Vagina (tissue), 2 donors: ENCODE measurements at places on chromosomes 4 and X.

DNA sequence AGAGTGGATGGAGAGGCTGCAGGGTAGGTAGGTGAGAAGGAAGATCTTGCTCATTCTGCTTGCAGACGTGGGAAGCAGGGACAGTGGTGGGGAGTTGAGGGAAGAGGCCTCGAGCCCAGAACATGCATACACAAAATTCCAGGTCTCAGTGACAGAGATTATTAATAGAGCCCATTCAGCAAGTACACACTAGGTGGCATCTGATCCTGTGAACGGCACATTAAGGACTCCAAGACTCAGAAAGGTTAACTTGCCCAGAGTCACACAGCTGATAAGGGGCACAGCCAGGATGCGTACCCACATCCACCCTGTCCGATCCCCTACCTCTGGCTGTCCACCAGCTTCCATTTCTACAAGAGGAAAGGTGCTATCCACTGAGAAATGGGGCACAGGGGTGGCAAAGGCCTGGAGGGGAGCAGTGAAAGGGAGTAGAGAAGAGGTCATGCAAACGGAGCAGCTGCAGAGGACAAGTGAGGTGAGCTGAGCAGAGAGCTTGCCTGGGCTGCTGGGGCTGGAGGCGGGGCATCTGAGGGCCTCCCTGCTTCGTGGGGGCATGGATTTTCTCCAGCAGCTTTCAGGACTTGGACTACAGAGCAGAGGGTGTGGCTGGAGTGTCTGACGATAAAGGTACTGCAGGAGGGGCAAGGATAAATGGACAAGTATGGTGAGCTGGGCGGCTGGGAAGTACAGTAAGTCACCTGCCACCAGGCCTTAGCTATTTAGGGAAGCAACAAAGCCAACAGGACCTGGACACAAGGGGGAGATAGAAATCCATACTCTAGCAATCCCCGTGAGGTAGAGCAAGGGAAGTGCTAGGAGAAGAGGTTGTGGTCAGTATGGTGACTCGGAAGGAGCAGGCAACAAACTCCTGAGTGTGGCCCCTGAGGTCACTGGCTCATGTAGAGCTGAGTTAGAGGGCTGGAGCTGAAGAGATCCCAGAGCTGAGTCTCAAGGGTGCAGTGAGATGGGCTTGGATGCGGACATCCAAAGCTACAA is 11.2 kb downstream of the IDS start:
- no peak overlapping the region for H3K27ac ChIP-seq
- H3K36me3 ChIP-seq = peaks cover 24% of the 10 kb centered on the region
- H3K4me3 ChIP-seq = no peak overlapping the region
- no peak for DNase-seq

DNA sequence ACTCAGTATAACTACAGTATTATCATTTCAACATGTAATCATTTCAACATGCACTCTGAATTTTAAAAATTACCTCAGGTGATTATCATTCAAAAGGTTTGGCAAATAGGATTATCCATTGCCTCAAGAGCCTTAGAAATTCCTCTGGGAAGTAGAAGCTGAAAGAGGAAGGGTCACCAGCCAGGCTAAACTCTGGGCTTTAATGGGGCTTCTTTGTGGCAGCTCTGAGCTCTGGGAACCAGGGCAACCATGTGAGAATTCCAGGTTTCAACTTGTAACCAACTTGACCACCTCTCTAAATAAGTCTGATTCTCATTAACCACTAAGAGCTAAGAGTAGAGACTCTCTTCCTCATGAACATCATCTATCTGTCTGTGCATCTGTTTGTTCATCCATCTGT is 117.2 kb upstream of the MED14 start:
- H3K4me3 ChIP-seq = no peak overlapping the region
- H3K36me3 ChIP-seq = no peaks in the 10 kb centered on the region
- no peaks in the 10 kb centered on the region for H3K4me1 ChIP-seq

GRCh38 chr4:176875446-176875930 is 82.8 kb upstream of the VEGFC start:
- no peaks in the 10 kb centered on the region for H3K27me3 ChIP-seq
- no peaks in the 10 kb centered on the region for H3K4me1 ChIP-seq
- H3K4me3 ChIP-seq = no peak overlapping the region
- DNase-seq = no peak

- DNase-seq = no peak
- H3K27ac ChIP-seq = no peak overlapping the region
- H3K36me3 ChIP-seq = no peaks in the 10 kb centered on the region
- H3K27me3 ChIP-seq = no peaks in the 10 kb centered on the region
- H3K4me3 ChIP-seq = no peak overlapping the region
Measured at GRCh38 chr4:98485816-98486345, 172.5 kb downstream of the TSPAN5 start.
